Suprapubic skin (tissue), 4 donors: ENCODE measurements at places on chromosomes 13 and 19.

- H3K36me3 ChIP-seq: no peaks in the 10 kb centered on the region
- no peak for DNase-seq
- peak overlapping the region; percentile 77 for H3K27ac ChIP-seq
These were observed 362 bp downstream of the WTIP start for GRCh38 chr19:34481861-34482379.

DNA sequence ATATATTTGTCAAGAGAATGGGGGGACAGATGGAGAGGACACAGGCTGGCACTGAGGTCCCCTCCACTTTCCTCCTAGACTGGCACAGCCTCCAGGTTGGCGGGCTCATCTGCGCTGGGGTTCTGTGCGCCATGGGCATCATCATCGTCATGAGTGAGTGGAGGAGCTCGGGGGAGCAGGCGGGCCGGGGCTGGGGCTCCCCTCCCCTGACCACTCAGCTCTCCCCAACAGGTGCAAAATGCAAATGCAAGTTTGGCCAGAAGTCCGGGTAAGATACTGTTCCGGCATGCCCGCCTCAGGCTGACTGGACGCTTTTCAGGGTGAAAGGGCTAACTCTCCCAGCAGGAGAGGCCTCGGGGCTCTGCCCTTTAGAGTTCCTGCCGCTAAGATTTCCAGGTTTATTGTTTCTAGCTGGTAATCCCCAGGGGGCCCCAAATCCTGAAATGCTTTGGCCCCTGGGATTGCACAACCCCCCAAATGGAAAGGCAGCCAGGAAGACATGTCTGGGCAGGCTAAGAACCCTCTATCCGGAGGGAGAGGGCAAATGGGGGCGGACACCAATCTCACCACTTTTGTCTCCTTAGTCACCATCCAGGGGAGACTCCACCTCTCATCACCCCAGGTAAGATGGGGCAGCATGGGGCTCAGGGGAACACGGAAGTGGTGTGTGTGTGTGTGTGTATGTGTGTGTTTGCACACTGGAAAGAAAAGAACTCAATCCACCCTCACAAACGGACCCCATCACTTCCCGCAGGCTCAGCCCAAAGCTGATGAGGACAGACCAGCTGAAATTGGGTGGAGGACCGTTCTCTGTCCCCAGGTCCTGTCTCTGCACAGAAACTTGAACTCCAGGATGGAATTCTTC lies 7.3 kb downstream of the FXYD3 start:
- DNase-seq: no peak
- H3K4me3 ChIP-seq: no peak overlapping the region
- no peaks in the 10 kb centered on the region for H3K27me3 ChIP-seq
- H3K36me3 ChIP-seq: peaks cover 7% of the 10 kb centered on the region
- peaks cover 93% of the 10 kb centered on the region for H3K4me1 ChIP-seq

- no peak for DNase-seq
- no peaks in the 10 kb centered on the region for H3K36me3 ChIP-seq
- H3K4me1 ChIP-seq: no peaks in the 10 kb centered on the region
- no peak overlapping the region for H3K4me3 ChIP-seq
These were observed 462.5 kb downstream of the DIAPH3 start for GRCh38 chr13:59701261-59701660.

DNA sequence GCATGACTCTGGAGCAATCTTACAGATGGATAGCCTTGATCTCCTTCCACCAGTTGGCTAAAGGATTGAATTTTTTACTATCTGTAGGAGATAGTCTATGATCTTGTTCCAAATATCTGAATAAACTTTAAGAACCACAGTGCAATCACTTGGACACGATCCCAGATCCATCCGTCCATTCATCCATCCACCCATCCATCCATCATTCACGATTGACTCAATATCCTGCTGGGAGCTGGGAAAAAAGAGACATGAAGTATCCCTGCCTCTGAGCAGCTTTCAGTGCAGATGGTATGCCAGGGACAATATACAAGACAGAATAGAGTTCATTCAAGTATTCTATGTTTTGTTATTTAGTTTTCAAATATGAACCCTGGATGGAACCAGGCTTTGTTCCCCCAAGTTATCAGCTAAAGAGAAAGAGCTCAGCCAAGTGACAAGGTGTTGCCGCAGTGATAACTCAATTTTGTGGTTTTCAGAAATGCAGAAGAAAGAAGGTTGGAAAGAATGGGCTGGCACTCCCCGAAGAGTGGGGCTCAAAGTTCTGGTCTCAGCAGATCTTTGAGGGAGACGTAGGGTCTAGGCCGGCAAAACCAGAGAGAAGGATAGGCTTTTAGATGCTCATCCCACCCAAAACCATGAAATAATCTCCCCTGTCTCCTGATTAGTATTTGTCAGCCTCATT lies 66.3 kb downstream of the IRS2 start:
- DNase-seq: no peak
- no peaks in the 10 kb centered on the region for H3K27me3 ChIP-seq
- no peak overlapping the region for H3K27ac ChIP-seq
- no peaks in the 10 kb centered on the region for H3K36me3 ChIP-seq
- H3K4me1 ChIP-seq: no peaks in the 10 kb centered on the region

DNA sequence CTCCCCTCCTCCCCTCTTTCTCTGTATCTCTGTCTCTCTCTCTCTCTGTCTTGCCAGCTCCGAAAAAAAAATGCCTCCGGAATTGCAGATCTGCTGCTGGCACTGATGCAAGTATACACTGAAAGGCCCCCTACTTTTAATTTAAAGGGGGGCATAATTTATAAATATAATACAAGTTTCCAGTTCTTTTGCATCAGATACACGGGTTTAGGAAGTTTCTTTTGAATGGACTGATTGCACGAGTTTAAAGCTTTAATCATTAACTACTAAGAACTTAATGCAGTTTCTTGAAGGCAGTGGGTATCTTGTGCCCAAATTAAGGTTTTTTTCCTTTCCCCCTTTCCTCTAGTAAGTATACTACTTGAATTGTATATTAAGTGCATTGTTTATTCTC lies 1.4 kb downstream of the FGF9 start:
- no peaks in the 10 kb centered on the region for H3K36me3 ChIP-seq
- DNase-seq: no peak
- H3K4me1 ChIP-seq: peaks cover 70% of the 10 kb centered on the region
- peaks cover 79% of the 10 kb centered on the region for H3K27me3 ChIP-seq

DNA sequence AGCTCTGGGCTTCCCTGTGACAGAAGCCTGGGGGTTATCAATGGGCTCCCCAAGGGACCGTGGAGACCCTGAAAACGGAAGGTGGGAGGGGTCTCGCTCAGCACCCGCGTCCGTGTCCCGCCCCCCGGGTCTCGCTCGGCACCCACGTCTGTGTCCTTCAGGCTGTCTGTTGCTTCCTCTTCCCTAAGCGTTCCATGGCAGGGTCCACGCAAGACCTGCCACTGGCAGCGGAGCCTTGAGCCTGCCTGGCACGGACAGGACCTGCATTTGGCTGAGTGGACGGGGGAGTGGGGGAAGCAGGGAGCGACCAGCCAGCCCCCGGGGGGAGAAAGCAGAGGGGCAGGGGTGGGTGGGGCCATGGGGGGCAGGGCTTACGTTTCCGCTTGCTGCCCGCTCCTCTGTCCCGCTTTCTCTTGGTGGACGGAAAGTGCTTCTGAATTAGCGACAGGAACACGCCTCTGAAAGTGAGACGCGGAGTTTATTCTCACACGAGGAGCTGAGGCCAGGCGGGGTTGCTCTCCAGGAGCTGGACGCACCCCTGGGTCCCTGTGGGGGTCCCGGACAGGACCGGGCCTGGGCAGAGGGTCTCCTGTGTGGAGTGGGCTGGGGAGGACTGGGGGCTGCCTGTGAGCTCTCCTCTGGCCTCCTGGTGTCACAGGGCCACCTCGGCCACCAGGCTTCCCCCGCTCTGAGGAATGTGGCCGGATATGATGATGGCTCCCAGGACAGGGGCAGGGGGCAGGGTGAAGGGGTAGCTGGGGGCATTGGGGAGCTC lies 12.0 kb downstream of the GPX4 start:
- H3K4me1 ChIP-seq: peaks cover 39% of the 10 kb centered on the region
- H3K4me3 ChIP-seq: no peak overlapping the region

GRCh38 chr19:42053037-42053935 lies 16.7 kb downstream of the GRIK5 start:
- H3K27ac ChIP-seq: no peak overlapping the region
- H3K4me3 ChIP-seq: no peak overlapping the region
- peaks cover 34% of the 10 kb centered on the region for H3K4me1 ChIP-seq
- H3K27me3 ChIP-seq: peaks cover 4% of the 10 kb centered on the region
- no peaks in the 10 kb centered on the region for H3K36me3 ChIP-seq

DNA sequence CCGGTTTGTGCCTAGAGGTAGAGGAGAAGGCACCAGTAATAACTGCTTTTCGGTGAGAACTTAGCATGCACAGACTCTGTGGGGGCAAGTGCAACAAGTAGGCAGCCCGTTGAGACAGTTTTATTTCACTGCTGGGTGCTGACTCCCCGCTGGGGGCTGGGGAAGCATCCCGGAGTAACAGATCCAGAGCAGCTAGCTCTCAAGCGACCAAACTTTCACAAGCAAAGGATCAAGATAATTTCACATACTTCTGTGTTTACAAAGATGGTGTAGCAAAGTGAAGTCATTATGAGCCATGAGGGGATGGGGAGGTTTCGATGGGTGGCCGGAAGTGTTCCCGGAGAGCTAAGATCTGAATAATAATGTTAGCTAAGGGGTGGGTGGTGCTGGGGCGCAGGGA lies 2.8 kb downstream of the NACC1 start:
- H3K36me3 ChIP-seq: peaks cover under 1% of the 10 kb centered on the region
- H3K27me3 ChIP-seq: no peaks in the 10 kb centered on the region
- H3K4me3 ChIP-seq: no peak overlapping the region
- DNase-seq: no peak
- no peak overlapping the region for H3K27ac ChIP-seq
- peaks cover 47% of the 10 kb centered on the region for H3K4me1 ChIP-seq
